Stimulated activated CD8-positive, alpha-beta memory T cell treated with anti-CD3 and anti-CD28 coated beads, Interleukin-15, amount 100 ng/mL, for 24 hours (primary cell): ENCODE measurements at places on chromosomes 2 and 18.

DNA sequence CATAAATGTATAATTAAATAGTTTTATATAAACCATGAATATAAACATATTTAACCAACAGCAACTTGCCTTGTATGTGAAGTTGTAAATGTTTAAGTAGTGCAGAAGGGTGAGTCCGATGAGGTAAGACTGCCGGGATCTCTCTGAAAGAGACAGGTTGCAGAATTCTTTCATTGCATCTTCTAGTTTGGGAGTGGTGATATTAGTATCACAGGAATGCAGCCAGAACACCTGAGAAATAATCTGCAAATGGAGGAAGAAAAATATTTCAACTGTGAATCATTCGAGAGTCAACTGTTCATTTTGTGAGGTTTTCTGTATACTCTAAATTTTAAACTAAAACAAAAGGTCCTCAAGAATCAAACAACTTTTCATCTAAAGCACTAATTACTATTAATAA, 123.0 kb downstream of the ABCA12 start:
- no peak for DNase-seq

DNA sequence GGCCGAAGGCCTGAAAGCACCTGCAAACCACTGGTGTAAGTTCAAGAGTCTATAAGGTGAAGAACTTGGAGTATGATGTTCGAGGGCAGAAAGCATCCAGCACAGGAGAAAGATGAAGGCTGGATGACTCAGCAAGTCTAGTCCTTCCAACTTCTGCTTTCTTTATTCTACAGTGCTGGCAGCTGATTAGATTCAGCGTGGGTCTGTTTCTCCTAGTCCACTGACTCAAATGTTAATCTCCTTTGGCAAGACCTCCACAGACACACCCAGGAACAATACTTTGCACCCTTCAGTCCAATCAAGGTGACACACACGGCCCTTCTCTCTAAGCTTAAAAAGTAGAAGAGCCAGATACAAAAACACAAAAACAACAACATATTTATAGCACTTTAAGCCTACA, 43.4 kb downstream of the NMS start:
- no peak for DNase-seq

DNA sequence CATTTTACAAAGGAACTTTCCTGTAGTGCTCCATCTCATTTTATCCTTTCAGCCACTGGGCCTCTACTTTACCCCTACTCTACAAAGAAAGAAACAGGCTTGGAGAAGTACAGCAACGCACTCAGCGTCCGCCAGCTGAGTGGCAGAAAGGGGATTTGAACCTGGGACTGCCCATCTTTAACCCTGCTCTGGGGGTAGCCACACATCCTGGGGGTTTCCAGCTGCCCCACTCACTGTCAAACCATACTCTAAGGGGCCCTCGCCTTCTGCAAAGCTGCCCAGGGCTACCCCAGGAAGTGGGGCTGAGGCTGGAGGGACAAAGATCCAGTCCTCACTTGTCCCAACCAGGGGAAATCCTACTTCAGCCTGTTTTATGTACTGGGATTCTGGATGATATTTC, 17.9 kb downstream of the HS1BP3 start:
- no peak for DNase-seq

- no peak for DNase-seq
These were observed 63.5 kb upstream of the THOC1 start for GRCh38 chr18:331221-331821.

- DNase-seq, result no peak
These were observed 20.1 kb upstream of the SLC39A10 start for GRCh38 chr2:195636890-195637289.

- no peak for DNase-seq
These were observed 12.3 kb upstream of the TFCP2L1 start for GRCh38 chr2:121297217-121297830.

DNA sequence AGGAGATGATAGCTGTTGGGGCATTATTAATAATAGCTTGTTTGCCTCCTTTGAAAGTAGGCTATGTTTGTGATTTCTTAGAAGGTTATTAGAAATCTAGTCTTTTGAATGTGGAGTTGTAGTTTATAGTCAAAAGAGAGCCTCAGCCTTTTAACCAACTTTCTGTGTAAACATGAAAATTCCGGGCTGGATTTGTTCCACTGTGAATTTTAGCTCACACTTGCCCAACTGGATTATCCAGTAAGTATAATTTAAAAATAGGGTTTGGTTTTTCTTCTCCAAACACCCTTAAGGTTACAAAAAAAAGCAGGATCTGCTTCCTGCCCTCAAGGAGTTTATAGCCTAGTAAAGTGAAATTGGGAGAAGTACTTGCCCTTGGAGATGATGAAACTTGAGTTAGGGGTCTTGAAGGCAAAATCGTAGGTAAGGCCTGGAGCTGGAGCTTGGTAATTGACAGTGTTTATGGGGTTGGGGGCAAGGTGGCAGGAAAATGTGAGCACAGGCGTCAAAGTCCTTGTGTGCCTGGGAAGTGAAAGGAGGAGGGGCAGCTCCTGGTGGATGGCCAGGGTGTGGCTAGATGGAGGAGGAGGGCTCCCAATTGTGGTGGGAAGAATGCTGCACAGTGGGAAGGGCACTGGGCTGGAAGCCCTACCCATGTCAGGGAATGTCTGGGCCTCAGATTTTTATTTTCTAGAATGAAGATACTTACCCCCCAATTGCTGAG, 21.3 kb downstream of the ITGA6 start:
- DNase-seq, result no peak

GRCh38 chr2:3472966-3473365, 46.4 kb downstream of the ADI1 start:
- no peak for DNase-seq

DNA sequence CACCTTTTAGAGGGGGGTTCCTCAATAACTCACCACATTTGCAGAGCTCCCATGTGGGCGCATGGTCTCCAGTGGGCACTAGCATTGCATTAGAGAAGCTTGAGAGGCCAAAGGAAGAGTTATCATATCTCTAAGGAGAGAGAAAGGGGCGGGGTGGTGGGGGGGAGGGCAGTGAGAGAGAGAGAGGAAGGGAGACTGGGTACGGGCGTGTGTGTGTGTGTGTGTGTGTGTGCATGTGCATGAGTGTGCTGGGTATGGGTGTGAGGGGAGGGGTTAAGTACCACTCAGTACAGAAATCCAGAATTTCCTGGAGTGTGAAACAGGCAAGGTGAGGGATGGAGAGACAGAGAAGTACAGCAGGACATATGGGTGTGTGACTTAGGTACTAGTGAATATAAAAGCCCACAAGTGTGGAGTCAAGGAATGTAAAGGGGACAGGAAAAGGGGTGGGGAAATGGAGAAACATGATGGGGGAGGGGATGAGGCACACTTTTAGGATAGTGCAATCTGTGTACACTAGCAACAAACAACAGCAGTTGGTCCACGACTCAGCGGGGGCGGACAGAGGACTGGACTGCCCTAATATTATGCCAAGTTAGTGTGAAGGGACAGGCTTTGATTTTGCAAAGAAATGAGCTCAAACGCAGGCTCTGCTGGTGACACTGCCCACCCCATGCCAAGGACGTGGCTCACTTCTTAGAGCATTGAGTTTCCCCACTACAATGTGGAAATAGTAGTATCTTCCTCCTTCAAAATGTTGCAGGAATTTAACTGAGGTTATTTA, 91.3 kb downstream of the SPRED2 start:
- DNase-seq, result no peak

GRCh38 chr2:38155015-38155414, 79.1 kb upstream of the CYP1B1 start:
- DNase-seq, result no peak

- no peak for DNase-seq
These were observed 2.8 kb downstream of the GULP1 start for GRCh38 chr2:188294352-188294926.

- no peak for DNase-seq
These were observed 39.4 kb downstream of the AGFG1 start for GRCh38 chr2:227511239-227511930.

- DNase-seq, result no peak
These were observed 3.9 kb downstream of the SALL3 start for GRCh38 chr18:78983512-78983911.

GRCh38 chr2:100541404-100541803, 21.4 kb upstream of the PDCL3 start:
- no peak for DNase-seq

- no peak for DNase-seq
These were observed 61.5 kb downstream of the FARP2 start for GRCh38 chr2:241417626-241418025.

GRCh38 chr2:55010915-55011314, 39.3 kb downstream of the RTN4 start:
- DNase-seq, result no peak

DNA sequence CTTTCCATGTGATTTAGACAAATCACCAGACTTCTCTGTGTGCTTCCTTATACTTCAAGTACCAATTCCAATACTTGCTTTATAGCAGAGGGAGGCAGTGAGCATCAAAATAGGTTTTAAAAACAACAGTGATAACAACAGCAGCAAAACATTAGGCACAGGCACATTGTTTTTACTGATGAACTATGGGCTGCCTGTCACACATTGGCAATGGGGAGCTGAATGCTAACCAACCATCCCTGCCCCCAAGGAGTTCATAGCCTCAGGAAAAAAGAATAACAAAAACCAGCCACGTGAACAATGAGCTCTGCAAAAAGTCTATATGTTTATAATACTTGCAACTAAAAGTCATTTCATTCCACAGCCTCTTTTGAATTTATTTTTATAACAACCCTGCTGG, 287.9 kb upstream of the TRIB2 start:
- no peak for DNase-seq

GRCh38 chr2:68436270-68436669, 30.8 kb downstream of the FBXO48 start:
- no peak for DNase-seq

DNA sequence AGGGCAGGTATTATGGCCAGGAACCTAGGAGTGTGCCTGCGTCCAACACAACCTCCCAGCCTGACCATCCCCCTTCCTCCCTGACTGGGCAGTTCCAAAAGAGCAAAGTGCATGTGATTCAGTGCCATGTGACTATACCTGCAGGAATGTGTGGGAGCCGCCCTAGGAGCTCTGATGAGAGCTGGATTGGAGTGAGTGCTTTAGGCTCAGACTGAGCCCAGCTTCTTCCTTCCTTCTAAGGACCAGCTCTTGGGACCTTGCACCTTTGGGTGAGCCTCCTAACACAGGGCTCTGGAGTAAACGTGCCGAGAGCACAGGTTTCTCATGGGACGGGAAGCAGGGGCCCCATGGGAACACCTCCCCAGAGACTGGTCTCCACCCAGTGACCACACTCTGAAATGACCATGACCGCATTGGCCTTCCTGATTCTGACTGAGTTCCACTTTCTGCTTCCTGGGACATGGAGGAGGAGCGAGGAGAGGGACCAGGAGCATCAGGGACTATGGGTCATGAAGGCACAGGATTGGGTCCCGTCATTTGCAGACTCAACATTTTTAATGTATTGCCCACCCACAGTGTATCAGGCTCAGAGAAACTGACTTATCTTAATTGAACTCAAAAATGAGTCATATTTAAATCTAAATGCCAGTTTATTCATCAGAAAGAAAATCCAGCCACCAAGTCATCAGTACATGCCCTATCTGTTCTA, 87.8 kb upstream of the BCL2L11 start:
- no peak for DNase-seq

GRCh38 chr2:28160986-28161425, 231.7 kb upstream of the FOSL2 start:
- DNase-seq, result no peak

- no peak for DNase-seq
These were observed 1.0 kb upstream of the REV1 start for GRCh38 chr2:99490623-99491461.

GRCh38 chr2:101080211-101081068, 70.7 kb downstream of the TBC1D8 start:
- no peak for DNase-seq

DNA sequence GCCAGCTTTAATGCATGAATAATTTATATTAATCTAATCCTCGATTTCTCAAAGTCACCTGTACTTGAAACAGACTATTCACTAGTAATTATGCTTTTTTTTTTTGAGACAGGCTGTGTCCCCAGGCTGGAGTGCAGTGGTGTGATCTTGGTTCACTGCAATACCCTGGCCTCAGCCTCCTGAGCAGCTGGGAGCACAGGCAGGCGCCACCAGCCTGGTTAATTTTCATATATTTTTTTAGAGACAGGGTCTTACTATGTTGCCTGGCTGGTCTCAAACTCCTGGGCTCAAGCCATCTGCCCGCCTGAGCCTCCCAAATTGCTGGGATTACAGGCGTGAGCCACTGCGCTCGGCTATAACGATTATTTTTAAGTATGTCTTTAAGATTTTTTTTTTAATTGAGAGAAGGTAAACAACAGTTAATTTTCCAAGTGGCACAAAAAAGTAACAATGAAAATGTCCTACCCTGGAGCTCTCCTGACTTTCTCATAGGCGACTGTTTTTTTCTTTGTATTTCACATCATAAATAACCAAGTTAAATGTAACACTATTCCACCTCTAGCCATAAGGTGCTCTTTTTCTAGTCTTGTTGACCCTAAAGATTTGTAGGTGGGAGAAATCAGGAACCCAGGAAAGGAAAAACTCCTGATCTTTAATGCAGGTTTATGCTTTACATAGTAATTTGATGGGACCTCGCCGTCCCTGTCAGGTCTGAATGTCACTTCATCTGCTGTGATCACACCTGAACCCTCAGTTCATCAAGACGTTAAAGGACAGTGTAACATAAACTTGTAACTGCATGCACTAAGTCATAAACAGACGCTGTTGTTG, 1.3 kb upstream of the ANKRD12 start:
- DNase-seq, result no peak

DNA sequence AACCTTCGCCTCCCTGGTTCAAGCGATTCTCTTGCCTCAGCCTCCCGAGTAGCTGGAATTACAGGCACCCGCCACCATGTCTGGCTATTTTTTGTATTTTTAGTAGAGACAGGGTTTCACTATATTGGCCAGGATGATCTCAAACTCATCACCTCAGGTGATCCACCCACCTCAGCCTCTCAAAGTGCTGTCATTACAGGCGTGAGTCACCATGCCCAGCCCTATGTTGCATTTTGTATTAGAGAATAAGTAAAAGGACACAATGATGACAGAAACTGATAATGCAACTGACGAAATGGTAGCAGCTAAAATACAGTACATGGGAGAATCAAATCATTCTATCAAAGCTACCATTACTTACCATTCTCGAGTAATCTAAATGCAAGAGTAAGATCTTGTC, 276.7 kb downstream of the DSEL start:
- no peak for DNase-seq

- DNase-seq, result no peak
These were observed 46.7 kb downstream of the LYPD1 start for GRCh38 chr2:132623096-132623839.

DNA sequence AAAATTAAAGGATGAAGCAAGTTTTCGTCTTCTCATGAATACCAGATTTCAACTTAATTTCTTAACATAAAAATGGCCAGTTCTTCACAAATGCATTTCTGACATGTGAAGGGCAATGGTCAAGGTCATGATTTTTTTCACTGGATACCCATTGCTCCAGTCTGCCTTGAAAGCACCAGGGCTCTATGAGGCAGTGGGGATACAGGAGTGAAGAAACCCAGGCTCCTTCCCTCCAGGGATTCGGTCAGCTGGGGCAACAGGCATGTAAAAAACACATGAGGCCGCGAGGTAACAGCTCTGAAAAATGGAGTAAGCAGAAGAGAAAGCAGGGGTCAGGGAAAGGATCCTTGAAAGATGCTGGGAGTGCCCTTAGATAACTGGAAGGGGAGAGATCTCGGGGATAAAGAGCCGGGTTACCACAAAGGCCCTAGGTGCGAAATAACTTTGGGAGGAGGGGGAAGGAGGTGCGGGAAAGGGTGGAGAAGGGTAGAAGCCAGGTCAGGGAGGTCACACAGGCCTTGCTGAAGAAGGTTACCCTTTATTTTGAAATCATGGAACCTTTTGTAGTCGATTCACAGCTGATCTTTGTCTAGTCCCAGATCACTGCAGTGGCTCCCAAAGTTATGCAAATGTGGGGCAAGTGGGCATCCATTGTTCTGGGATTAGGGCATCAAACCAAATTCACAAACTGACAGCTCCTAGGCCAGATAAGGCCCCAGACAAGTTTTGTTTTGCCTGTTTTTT, 5.2 kb upstream of the SPRED2 start:
- no peak for DNase-seq
